Bronchus fibroblast of lung (primary cell): ENCODE measurements at places on chromosomes 5 and 9. TPM values are rescaled to one million over a fixed set of nuclear protein-coding genes. Genes with fewer than 3 reads are reported as not detected.

SPATA31A3 gene
- total RNA-seq, result not detected in 2 replicates

SOX30 gene
- total RNA-seq, result 0.15 TPM in 1 of 2 replicates, not detected in the other

APBB3 gene
- 8.2 and 10.9 TPM in 2 replicates for total RNA-seq

SAXO1 gene
- total RNA-seq, result not detected in 2 replicates

DDX4 gene
- total RNA-seq, result not detected in 2 replicates

BTNL9 gene
- not detected in 2 replicates for total RNA-seq

PHF24 gene
- 0.17 and 0.74 TPM in 2 replicates for total RNA-seq

FOXE1 gene
- total RNA-seq, result not detected in 2 replicates

TMEM267 gene
- total RNA-seq, result 4.2 and 5.6 TPM in 2 replicates

NEURL1B gene
- 6.1 and 6.2 TPM in 2 replicates for total RNA-seq

IRX1 gene
- total RNA-seq, result not detected in 2 replicates

PPP2R2B gene
- under 0.01 and 0.17 TPM in 2 replicates for total RNA-seq

SHC3 gene
- 3.9 and 6.9 TPM in 2 replicates for total RNA-seq

RNF38 gene
- 5.7 and 6.4 TPM in 2 replicates for total RNA-seq

SLC34A3 gene
- total RNA-seq, result not detected in 2 replicates

CEL gene
- total RNA-seq, result 0.17 and 0.30 TPM in 2 replicates

C9orf153 gene
- total RNA-seq, result not detected in 2 replicates

CSF1R gene
- 0.89 TPM in 1 of 2 replicates, not detected in the other for total RNA-seq

DPM2 gene
- total RNA-seq, result 30.9 and 38.5 TPM in 2 replicates

PFN3 gene
- not detected in 2 replicates for total RNA-seq

CBY3 gene
- total RNA-seq, result not detected in 2 replicates

HSD17B3 gene
- 0.30 TPM in 1 of 2 replicates, not detected in the other for total RNA-seq

TNFSF8 gene
- total RNA-seq, result not detected in 2 replicates

NMUR2 gene
- not detected in 2 replicates for total RNA-seq

EQTN gene
- not detected in 2 replicates for total RNA-seq

PTBP3 gene
- total RNA-seq, result 12.6 and 14.8 TPM in 2 replicates

PRR7 gene
- 15.9 and 21.5 TPM in 2 replicates for total RNA-seq

NCS1 gene
- total RNA-seq, result 32.1 and 32.4 TPM in 2 replicates

PCDHA8 gene
- total RNA-seq, result not detected in 2 replicates

SLIT3 gene
- 0.15 and 0.34 TPM in 2 replicates for total RNA-seq

ARL14EPL gene
- total RNA-seq, result 0.17 TPM in 1 of 2 replicates, not detected in the other

SPINK13 gene
- not detected in 2 replicates for total RNA-seq

RETREG1 gene
- total RNA-seq, result 0.45 and 0.84 TPM in 2 replicates

SH3GL2 gene
- total RNA-seq, result 0.30 and 0.34 TPM in 2 replicates

OTP gene
- total RNA-seq, result not detected in 2 replicates

OLFM1 gene
- total RNA-seq, result 0.17 TPM in 1 of 2 replicates, not detected in the other

XPA gene
- total RNA-seq, result 4.2 and 5.5 TPM in 2 replicates

SPATA6L gene
- under 0.01 and 0.89 TPM in 2 replicates for total RNA-seq

CDX1 gene
- total RNA-seq, result not detected in 2 replicates
